ENCODE measurements at places on chromosomes 3 and 15. TPM values are rescaled to one million over a fixed set of nuclear protein-coding genes. Genes with fewer than 3 reads are reported as not detected.

DNA sequence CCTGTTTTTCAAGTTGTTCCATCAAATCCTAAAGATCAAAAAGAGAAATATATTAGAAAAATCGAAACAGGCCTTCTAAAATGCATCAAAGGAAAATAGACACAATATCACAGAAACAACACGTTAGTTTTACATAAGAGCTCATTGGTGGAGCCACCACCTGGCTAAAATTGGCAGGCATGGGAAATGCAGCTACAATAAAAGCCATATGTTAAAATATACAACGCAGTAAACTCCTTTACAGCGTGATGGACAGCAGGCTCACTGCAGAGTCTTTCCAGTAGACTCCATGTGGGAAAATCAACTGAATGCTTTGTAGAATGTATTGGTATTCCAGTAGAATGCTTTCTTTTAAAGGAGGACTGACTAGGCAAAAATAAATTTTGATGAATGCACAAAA is 40.9 kb upstream of the MYO5C start:
- peak; percentile 37 for DNase-seq

DNA sequence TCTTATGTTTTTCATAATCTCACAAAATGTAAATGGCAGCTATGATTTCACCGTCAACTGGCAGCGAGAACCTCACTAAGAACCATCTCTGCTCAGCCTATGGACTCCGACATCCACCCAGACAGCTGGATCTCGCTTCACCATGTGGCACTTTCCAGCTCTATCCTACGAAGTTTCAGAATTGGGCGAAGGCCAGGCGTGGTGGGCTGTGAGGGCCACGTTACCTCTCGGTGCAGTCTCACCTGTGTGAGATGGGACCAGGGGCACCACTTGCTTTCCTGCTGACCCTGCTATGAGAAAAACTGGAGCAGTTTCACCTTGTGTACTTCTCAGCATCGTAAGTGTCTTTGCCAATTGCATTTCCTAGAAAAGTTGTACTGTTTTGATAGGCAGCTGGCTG is 32.3 kb downstream of the CHDH start:
- no peak for DNase-seq

DNA sequence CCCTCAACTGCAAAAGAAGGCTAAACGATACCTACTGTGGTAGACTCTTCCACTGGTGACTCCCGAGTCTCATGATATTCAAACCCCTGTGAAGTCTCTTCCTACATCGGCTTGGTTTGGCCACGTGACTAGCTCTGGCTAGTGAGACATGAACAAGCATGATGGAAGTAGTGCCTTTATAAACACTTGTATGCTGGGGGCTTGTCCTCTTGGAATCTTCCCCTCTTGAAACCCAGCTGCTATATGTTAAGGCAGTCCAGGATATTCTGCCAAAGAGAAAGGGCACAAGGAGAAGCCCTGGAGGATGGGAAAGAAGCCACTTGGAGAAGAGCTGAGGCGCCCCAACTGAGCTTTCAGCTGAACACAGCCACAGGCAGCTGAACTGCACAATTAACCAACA is 16.4 kb downstream of the RBP1 start:
- DNase-seq: no peak

DNA sequence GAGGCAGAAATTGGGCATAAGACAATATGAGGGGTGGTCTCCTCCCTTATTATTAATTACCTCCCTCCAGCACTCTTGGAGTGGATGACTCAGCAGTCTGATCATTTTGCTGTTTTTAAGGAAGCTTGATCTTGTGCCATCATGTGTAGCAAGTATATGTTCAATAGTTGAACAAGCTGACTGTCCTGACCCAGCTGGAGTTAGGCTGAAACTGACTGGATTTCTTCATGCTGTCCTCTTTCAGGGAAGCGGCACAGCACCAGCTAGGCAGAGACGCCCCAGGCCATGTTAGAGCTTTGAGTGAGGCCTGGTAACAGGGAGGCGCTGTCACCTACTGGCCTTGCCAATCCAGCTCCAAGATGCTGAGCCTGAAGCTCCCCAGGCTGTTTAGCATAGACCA is 54.4 kb upstream of the KIF23 start:
- no peak for DNase-seq

DNA sequence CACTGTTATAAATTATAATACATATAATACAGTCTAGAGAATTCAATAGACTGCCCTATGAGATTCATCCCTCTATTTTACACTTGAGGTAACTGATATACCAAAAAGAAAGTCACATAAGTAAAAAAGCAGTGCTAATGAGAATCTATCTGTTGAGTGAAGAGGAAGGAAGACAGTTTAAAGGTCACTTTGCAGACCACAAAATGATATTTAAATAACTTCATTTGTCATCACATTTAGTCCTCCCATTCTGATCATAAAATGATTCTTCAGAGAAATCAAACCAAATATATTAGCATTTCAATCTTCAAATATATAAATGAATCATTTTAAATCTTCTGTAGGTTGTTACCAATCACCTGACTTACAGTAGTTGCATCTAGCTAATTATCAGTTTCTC is 60.5 kb upstream of the CCDC50 start:
- DNase-seq: no peak

- no peak for DNase-seq
These were observed 20.2 kb upstream of the MITF start for GRCh38 chr3:69718866-69719586.

DNA sequence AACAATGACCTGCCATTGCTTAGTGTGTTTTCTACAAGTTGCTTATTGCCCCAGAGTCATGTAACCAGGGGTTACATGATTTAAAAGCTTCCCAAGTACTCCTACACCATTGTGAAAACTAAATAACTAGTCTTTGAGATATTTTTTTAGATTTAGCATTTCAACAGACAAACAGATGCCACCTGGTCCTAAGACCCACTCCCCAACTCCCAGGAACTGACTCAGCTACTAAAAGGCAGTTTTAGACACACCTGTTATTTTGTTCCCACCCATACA is 28.1 kb upstream of the KBTBD12 start:
- no peak for DNase-seq

- no peak for DNase-seq
These were observed 123.0 kb upstream of the STAC start for GRCh38 chr3:36257158-36257852.

- DNase-seq: no peak
These were observed 45.3 kb upstream of the INO80 start for GRCh38 chr15:41161336-41161735.

GRCh38 chr3:159988617-159989271 is at the start of gene IL12A:
Gene IL12A, plus strand, starts transcription at chr3:159988835.
- peak; percentile 39 for DNase-seq

DNA sequence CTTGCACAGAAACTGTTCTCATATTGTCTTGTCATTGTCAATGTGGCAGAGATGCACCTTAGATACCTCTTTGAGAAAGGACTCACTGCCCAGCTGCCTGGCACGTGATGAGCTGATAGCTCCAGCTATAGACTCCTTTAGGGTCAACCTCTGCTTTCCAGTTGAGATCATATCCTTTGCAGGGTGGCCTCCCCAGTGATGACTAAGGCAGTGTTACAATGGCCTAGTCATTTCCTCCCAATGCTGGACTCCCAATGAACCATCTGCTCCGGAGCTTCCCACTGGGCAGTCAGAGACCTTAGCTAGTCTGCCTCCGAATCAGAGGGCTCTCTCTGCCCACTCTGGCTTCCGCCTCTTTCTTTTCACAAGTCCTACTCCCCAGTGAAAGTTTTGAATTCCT is 79.5 kb downstream of the CHRD start:
- DNase-seq: no peak

DNA sequence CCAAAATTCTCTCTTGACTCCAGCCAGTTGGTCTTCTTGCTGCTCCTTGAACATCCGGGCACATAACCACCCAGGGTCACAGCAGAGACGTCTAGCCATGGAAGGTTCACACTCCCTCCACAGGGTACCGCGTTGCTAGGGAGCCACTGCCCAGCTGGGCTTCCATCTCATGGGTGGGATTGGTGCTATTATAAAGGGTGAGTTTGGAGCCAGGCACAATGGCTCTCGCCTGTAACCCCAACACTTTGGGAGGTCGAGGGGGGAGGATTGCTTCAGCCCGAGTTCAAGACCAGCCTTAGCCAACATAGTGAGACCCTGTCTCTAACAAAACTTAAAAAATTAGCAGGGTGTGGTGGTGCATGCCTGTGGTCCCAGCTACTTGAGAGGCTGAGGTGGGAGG is 17.5 kb upstream of the SKOR1 start:
- no peak for DNase-seq

DNA sequence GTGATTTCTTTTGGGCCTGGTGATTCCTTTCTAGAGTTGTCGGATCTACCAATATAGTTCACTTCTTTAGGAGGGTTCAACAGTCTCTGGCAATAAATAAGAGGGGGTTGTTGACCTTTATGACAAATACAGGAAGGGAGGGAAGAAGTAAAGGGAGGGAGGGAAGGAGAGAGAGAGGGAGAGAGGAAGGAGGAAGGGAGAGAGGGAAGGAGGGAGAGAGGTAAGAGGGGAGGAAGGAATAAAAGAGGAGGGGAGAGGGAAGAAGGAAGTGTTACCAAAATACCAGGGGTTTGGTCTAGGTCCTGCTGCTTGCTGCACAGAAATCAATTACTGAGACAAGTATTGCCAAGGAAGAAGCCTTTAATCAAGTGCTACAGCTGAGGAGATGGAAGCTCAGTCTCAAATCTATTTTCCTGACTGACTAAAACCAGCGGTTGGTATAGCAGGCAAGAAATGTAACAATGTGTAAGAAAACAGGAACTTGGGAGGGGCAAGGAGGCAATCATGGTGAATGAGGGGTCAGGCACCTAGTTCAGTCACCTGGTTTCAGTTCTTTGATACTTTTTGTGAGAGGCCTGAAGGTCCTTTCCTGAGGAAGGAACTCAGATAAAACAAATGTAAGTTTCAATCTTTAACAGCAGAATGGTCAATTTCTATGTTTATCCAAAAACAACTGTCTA is 14.1 kb upstream of the TMEM40 start:
- DNase-seq: no peak

DNA sequence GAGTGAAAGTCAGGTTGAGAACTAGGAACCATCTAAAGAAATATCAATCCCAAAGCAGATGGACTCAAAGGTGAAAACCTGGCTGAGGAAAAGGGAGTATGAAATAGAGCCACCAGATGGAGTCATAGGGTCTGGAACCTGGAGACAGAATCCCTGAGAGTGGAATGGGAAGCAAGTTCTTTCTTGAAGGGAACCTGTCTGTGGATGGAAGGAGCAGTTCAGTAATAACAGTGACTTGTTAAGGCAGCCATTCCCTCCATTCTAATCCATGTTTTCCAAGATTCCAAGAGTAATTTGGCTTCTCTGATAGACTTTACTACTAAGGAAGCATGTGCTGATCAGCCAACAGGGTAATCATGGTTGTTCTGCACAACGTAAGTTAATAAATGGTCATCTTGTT is 22.5 kb upstream of the AQP9 start:
- DNase-seq: peak; percentile 3

DNA sequence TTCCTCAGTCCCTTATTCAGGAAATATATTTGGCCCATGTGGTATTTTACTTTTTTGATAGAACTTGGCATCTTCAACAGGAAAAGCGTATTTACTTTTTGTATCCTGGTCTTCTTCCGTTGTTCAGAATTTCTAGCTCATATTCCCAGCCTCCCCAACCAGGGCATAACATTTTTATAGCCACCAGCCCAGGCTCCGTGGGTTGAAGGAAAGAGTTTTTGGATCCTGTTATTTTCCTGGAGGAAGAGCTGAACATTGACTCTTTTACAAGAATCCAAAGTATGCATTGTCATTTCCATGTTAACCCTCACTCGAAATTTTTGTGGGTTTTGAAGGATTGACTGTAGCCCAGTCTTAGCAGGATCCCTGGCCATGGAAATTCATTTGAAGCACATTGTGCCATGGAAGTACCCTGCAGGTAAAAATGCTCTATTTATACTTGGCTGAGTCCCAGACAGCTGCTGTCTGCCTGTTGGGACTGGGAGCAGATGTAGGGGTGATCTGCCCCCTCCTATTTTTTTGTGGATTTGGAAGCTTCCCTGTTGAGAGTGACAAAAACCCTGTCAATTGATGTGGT is 98.8 kb downstream of the AKAP13 start:
- DNase-seq: no peak

CHRM5 gene
- total RNA-seq: 0.27 TPM

DAPK2 gene
- total RNA-seq: 2.9 TPM

ABHD2 gene
- total RNA-seq: 67.1 TPM

GTF2E1 gene
- 14.4 TPM for total RNA-seq

C3orf38 gene
- total RNA-seq: 46.1 TPM

POTEB3 gene
- total RNA-seq: not detected

PRSS50 gene
- 0.45 TPM for total RNA-seq

CHCHD6 gene
- 20.8 TPM for total RNA-seq
